Aortic smooth muscle cell (primary cell): ENCODE measurements at places on chromosomes 13 and 19. TPM values are rescaled to one million over a fixed set of nuclear protein-coding genes. Genes with fewer than 3 reads are reported as not detected.

The HS6ST3 gene
- under 0.01 TPM in 2 replicates for total RNA-seq

The ZIC2 gene
- total RNA-seq = not detected in 2 replicates

The SYT3 gene
- 0.12 and 0.13 TPM in 2 replicates for total RNA-seq

The PHF11 gene
- 23.9 and 27.7 TPM in 2 replicates for total RNA-seq

The FPR1 gene
- not detected in 2 replicates for total RNA-seq

The DMKN gene
- total RNA-seq = 0.53 and 2.3 TPM in 2 replicates

The CADM4 gene
- 0.68 and 1.1 TPM in 2 replicates for total RNA-seq

The TNFRSF19 gene
- 2.5 and 5.5 TPM in 2 replicates for total RNA-seq

The DUS3L gene
- total RNA-seq = 18.8 and 25.2 TPM in 2 replicates
